ENCODE measurements at places on chromosomes 13 and 19.

- DNase-seq = no peak
Measured at GRCh38 chr13:95226476-95226875, 74.8 kb downstream of the ABCC4 start.

GRCh38 chr13:42981317-42981716 is 10.7 kb downstream of the EPSTI1 start:
- DNase-seq = no peak

GRCh38 chr13:58587183-58587582 is 955.6 kb downstream of the PCDH17 start:
- DNase-seq = no peak

- DNase-seq = no peak
Measured at GRCh38 chr13:107969546-107969945, 245.8 kb downstream of the LIG4 start.

GRCh38 chr19:40363069-40363468 is 14.6 kb downstream of the PLD3 start:
- no peak for DNase-seq

- DNase-seq = no peak
Measured at GRCh38 chr19:55592391-55593090, 6.8 kb downstream of the FIZ1 start.

- DNase-seq = no peak
Measured at GRCh38 chr13:90839061-90839460, 508.4 kb upstream of the MIR17HG start.

DNA sequence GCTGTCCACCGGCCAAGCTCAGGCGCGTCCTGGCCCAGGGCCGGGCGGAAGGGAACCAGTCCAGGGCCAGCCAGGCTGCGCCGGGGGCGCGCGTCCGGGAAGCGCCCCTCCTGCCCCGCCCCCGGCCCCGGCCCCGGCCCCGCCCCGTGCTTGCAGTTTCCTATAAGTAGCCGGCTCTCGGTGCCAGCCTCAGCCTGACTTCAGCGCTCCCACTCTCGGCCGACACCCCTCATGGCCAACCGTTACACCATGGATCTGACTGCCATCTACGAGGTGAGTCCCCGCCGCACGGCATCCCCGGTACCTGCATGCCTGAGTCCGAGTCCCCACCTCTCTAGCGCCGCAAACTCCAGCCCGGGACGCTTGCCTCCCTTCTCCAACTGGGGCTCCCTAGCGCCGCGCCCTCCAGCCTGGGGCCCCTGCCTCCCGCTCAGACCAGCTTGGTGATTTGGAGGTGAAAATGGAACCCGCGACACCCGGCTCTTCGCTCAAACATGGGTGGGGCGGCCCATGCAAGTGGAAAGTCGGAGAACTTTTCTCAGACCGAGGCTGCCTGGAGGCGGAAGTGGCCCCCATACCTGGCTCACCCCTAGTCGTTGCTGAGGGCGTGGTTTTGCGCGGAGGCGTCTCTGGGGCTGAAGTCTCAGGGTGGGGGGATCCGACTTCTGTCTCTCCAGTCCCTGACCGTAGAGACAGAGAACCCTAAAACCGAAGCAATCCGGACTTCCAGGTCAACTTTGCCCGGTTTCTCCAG is at the start of gene ZFP36:
Gene ZFP36, plus strand, starts transcription at position 192 of the 754 bp plus-strand sequence. Its CDS starts 58 bp downstream, at position 250.
- DNase-seq = peak; percentile 79

GRCh38 chr19:46271481-46272197 is 25.2 kb upstream of the HIF3A start:
- DNase-seq = no peak

GRCh38 chr19:44051650-44052402 is at the start of gene ZNF223:
TSS of gene ZNF223 (plus strand) at chr19:44052036. CDS start at chr19:44055177, 3,141 bp downstream.
- DNase-seq = peak; percentile 98

DNA sequence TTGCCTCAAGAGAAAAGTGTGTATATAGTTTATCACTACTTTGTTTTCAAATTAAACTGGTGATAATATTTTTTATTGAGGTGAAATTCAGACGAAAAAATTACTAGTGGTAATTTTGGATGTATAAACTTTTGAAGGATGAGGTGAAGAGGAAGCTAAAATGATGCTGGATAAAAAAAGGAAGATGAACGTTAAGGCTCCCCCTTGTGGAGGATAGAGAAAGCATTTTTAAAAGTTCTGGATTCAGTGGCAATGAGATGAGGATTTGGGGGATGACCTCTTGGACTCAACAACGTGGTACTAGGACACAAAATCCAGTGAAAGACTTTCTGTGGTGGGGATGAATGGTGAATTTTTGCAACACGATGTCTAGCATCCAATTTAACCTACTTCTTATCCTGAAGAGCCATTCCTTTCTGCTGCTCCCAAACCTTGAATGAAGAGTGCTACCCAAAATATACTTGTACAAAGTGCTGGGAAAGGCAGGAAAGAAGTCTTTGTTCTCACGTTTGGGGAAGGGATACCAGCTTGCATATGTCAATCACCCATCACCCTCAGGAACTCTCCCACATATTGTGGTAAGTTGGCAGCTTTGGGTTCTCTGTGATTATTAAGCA is 7.3 kb upstream of the SIGLEC5 start:
- DNase-seq = no peak

GRCh38 chr19:51821921-51822320 is 27.0 kb downstream of the FPR3 start:
- no peak for DNase-seq

DNA sequence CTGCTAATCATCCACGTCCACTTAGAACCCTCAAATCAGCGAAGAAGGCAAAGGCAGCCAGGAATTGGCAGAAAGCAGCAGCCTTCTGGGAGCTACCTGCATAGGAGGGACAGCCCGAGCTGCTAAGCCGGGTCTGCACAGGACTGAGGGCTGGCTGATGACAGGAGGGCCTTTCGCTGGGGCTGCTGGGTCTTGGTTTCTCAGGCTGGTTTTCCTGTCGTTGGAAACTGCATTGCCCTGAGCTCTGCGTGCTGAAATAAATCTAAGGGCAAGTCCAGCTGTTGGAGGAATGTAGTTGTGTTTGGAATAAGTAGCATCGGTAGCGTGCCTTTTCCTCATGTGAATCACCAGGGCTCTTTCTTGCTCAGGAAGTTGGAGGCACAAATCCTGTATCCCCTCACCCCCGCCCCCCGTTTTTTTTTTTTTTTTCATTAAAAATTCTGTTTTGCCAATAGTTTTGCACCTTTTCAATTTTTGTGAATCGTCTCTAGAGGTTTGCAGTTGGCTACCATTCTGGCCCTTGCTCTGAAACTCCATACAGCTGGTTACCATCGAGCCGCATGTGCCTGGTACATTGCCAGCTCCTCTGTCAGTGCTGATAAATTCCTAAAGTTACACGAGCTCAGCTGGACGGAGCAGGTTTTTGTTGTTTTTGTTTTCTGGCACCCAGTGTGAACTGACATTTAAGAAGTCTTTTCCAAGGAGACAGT is 193.9 kb upstream of the RNF113B start:
- DNase-seq = no peak

DNA sequence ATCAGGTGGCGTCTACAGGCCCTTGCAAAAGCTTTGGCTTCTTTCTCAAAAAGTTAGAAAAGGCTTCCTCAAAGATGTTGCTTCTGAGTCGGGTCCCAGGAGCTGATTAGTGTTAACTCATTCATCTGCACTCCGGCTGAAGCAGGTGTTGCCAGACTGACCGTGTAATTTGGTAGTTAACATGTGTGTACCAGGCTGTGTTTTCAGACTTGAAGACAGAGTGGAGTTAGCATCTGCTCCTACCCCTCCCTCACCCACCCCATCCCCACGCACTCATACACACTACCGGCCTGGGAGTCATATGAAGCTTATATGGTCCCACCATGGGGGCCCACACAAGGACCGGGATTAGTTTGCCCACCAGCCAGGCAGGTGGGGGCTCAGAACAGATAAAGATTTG is 111.5 kb downstream of the DNAJC15 start:
- no peak for DNase-seq

DNA sequence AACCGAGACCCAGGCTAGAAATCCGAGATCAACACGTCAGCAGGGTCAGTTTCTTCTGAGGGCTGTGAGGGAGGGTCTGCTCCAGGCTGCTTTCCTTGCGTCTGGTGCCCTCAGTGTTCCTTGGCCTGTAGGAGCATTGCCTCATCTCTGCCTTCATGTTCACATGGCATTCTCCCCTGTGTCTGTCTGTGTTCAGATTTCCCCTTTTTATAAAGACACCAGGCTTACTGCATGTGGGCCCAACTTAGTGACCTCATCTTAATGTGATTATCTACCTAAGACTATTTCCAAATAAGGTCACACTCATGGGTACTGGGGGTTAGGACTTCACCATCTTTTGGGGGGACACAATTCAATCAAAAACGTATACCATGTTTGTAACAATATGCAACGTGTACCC is 57.2 kb upstream of the C1QTNF9 start:
- DNase-seq = no peak

GRCh38 chr13:102233566-102234208 is 168.2 kb downstream of the FGF14 start:
- peak; percentile 27 for DNase-seq

DNA sequence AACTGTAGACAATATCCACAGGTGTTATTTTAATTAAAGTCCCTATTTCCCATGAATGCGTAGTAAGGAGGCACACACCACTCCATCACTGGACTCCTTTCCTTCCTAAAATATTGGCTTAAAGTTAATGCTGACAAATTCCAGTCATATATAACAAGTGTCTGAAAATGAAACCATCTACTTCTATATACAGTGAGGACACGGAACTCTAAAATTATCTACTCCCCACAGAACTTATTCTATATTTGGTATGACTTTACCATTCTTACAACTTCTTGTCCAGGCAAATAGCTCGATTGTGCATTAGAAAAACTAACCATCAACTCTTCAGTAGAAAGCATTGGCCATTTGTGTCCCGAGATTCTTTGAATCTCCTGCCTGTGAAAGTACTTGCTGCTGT is 1560.2 kb downstream of the EFNB2 start:
- no peak for DNase-seq

DNA sequence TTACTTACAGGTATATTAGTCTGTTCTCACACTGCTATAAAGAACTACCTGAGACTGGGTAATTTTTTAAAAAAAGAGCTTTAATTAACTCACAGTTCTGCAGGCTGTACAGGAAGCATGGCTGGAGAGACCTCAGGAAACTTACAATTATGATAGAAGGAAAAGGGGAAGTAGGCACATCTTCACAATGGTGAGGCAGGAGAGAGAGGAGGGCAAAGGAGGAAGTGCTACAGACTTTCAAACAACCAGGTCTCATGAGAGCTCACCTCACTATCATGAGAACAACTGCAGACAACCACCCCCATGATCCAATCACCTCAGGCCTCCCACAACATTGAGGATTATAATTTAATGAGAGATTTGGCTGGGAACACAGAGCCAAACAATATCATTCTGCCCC is 511.7 kb downstream of the SLITRK6 start:
- no peak for DNase-seq

GRCh38 chr13:72599178-72599743 is 128.2 kb downstream of the MZT1 start:
- DNase-seq = no peak

- no peak for DNase-seq
Measured at GRCh38 chr19:29704562-29705558, 10.2 kb downstream of the C19orf12 start.

GRCh38 chr19:48815870-48816501 is 5.2 kb upstream of the BCAT2 start:
- no peak for DNase-seq

DNA sequence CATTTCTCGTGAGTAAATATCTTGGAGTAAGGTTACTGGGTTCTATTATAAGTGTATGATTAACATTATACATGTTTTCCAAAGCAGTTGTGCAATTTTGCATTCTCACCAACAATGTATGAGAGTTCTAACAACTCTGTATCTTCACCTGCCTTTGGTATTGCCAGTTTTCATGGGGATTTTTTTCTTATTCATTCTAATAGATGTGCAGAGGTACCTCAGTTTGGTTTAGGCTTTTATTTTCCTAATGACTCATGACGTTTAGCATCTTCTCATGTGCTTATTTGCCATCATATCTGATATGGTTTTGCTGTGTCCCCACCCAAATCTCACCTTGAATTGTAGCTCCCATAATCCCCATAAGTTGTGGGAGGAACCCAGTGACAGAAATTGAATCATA is 7.7 kb upstream of the NUDT15 start:
- DNase-seq = no peak

GRCh38 chr19:8445488-8446001 is 770 bp downstream of the HNRNPM start:
- DNase-seq = no peak

GRCh38 chr13:96781141-96781540 is 213.1 kb downstream of the OXGR1 start:
- DNase-seq = no peak

GRCh38 chr13:37194428-37194861 is 89.0 kb upstream of the CSNK1A1L start:
- DNase-seq = peak; percentile 16

DNA sequence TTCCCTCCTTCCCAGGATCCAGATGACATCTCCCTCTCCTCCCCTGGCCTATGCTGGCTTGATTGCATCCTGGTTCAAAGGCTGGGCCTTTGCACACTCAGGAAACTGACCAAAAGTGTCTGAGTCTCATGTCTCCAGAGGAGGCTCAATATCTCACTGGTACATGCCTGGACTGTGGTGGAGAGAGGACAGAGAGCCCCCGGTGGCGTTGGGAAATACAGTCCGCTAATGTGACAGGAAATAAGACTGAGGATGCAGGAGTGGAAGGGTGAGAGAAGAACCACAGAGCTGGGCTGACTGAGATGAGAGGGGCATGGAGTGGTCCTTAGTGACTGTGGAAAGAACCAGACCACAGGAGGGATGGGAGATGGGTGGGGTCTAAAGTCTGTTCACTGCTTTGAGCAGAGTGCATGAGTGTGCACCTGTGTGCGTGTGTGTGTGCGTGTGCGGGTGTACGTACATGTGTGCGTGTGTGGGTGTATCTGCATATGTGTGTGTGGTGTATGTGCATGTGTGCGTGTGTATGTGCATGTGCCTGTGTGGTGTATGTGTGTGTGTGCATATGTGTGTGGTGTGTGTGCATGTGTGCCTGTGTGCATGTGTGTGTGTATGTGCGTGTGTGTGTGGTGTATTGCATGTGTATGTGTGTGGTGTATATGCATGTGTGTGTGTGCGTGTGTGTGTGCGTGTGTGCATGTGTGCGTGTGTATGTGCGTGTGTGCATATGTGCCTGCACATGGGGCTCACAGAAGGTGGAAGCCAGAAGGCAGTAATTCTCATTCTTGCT is 1.9 kb downstream of the SIGLEC5 start:
- no peak for DNase-seq

GRCh38 chr13:96034662-96035061 is 18.5 kb downstream of the UGGT2 start:
- no peak for DNase-seq

GRCh38 chr13:113369189-113369588 is 5.3 kb upstream of the GRTP1 start:
- no peak for DNase-seq

GRCh38 chr19:46953955-46954501 is 65.6 kb upstream of the NPAS1 start:
- DNase-seq = no peak

GRCh38 chr13:52141299-52141698 is 12.4 kb upstream of the NEK5 start:
- no peak for DNase-seq

GRCh38 chr13:46544208-46544607 is 8.8 kb upstream of the LRCH1 start:
- no peak for DNase-seq

GRCh38 chr19:53195265-53195903 is 2.2 kb upstream of the ZNF665 start:
- DNase-seq = peak; percentile 96

GRCh38 chr13:101835920-101836319 is 383.4 kb downstream of the ITGBL1 start:
- no peak for DNase-seq

GRCh38 chr19:1923319-1923718 is 17.7 kb upstream of the CSNK1G2 start:
- no peak for DNase-seq

- DNase-seq = no peak
Measured at GRCh38 chr13:88063741-88064140, 392.6 kb downstream of the SLITRK5 start.

- DNase-seq = no peak
Measured at GRCh38 chr13:93900731-93901130, 578.8 kb downstream of the DCT start.
